Naive thymus-derived CD8-positive, alpha-beta T cell (primary cell): ENCODE measurements at places on chromosomes 5 and 9. TPM values are rescaled to one million over a fixed set of nuclear protein-coding genes. Genes with fewer than 3 reads are reported as not detected.

GRCh38 chr5:76450054-76450453 lies 47.0 kb downstream of the IQGAP2 start:
- no peak for DNase-seq

DNA sequence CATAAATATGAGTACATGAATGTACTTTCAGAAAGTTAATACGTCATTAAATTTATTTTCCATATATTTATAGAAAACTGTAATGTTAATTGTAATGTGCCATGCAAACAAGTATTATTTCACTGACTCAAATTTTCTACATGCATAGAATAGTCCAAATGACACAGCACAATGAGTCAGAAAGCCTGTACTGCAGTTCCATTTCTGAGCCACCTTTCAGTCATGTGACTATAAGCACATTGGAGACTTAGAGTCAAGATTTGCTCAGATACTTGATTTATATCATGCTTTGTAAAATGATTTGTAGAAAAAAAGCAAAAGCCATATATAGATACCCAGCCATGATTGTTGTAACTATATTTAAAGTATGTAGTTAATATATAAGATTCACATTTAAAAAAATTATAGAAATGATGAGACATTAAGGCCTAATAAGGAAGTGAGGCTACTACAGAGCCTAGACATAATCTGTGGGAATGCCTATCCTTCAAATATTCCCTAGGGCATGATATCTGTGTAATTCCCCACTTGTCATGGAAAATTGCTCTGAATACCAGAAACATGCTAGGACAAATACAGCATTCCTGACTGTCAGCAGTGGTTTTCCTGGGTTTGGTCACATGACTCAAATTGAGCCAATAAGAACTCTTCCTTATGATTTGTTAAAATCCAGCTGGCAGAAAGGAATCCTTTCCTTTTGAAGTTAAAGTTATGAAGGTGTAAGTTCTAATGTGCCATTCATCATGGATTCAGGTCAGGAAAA lies 50.0 kb downstream of the PTPRD start:
- DNase-seq = no peak

CCDC192 gene
- not detected for total RNA-seq

DNA sequence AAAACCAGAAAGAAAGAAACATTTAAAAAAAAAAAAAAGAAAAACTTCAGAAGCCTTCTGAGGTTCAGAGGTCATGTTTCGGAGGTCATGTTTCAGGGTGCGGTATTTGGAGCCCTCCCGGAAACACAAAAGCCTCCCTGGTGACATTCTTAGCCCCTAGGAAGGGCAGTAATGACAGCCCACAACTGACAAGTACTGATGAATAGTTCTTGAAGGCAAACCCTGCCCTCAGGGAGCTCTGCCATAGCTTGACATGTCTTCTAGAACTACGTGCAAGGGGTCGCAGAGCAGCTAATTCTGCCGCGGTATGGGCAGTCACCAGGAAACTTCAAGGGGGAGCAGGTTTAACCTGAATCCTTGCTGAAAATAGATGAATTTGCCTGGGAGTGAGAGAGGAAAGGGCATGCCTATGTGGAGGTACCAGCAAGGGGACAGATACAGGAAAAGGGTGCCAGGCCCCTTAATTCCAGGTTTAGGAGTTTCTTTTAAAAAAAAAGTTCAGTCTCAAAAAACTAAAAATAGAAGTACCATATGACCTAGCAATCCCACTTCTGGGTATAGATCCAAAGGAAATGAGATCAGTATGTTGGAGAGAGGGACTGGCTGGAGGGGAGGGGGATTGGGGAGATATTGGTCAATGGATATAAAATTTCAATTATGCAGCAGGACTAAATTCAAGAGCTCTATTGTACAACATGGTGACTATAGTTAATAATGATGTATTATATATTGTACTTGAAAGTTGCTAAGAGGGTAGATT lies 98.4 kb downstream of the C9orf152 start:
- no peak for DNase-seq

WNT8A gene
- total RNA-seq = not detected

DNA sequence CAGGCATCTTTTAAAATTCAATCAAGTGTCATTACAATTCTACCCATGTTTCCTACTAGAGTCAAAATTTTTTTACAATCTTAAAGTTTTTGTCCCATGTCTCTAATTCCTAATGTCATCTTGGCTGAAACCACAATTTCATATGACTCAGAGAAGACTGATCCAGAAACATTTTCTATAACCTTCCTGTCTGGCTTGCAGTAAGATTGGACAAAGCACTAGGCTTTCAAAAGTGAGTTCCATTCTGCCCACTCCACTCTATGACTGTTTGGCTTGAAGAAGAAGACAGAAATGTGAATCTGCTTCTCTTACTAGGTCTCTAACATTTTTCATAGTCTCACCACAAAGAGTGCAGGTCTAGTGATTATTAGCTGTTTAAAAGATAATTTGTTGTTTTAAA lies 88.8 kb downstream of the NR3C1 start:
- DNase-seq = no peak
